ENCODE measurements at places on chromosomes 3 and 15. TPM values are rescaled to one million over a fixed set of nuclear protein-coding genes. Genes with fewer than 3 reads are reported as not detected.

The TTLL13 gene
- polyA plus RNA-seq, result not detected

DNA sequence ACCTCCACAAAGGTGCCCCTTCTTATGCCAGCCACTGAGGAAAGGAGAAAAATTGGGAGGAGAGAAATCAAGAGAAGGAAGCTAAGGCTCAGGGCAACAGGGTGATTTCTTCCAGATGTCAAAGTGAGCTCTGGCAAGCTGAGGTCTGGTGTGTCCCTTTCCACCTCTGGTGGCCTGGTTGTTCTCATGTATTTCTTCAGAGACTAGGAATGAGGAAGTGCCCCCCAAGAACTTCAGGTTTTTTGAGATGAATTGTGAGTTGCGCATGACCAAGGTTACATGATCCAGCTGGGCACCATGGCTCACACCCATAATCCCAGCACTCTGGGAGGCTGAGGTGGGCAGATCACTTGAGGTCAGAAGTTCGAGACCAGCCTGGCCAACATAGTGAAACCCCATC, 5.6 kb downstream of the RAB6B start:
- no peak for DNase-seq

The VEPH1 gene
- polyA plus RNA-seq, result 56.3 TPM

DNA sequence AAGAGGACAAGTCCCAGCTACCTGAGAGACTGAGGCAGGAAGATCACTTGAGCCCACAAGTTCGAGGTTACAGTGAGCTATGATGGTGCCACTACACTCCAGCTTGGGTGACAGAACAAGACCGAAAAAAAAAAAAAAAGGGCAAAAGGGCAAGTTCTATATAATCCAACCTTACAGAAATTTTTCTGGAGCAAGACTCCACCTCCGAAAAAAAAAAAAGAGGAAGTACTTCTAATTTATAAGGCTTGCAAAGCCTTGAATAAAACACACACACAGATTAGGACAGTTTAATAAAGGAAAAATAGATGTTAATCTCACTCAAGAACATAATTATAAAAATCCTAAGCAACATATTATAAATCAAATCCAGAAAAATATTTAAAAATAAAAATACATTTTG, 14.4 kb upstream of the XYLB start:
- DNase-seq, result no peak

The TM4SF1 gene
- 65.2 TPM for polyA plus RNA-seq

GRCh38 chr3:154356009-154356408, 31.7 kb upstream of the DHX36 start:
- no peak for DNase-seq

The NR1I2 gene
- 0.65 TPM for polyA plus RNA-seq
